ENCODE measurements at places on chromosomes 7 and 10.

DNA sequence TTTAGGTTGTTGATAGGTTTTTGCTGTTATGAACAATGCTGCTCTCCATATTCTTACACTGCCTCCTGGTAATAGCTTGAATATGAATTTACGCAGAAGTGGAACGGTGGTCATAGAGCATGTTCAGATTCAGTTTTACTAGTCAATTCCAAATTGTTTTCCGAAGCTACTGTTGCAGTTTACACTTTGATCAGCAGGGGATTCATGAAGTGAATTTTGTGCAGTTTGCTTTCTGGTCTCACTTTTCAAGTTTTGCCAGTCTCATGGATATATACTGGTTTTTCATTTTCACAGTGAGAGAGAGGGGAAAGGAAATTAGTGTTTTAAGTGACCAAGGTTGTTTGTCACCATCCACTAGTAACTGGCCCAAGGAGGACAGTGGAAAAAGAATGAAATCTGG lies 171.3 kb downstream of the PRKCQ start:
- DNase-seq: no peak

DNA sequence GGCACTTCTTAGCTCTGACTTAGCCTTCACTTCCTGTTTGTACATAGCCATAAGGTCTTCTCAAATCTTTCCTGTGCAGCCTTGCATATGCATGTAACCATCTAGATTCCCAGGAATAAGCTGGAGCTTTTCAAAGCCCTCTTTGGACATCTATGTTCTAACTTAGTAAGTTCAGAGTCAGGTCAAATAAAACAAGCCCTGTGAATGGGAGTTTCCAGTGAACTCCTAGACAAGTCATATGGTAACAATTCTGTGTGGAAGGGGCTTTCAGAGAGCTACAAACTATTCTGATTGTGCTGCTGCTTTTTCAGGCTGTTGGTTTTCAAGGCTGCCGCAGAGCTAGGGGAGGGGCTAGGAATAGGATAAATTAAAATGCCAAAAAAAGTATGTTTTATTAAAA lies 208.4 kb upstream of the AKR1E2 start:
- no peak for DNase-seq

GRCh38 chr7:139328375-139328774 lies 12.8 kb upstream of the FMC1 start:
- DNase-seq: no peak

GRCh38 chr10:62130948-62131347 lies 137.7 kb downstream of the RTKN2 start:
- no peak for DNase-seq

DNA sequence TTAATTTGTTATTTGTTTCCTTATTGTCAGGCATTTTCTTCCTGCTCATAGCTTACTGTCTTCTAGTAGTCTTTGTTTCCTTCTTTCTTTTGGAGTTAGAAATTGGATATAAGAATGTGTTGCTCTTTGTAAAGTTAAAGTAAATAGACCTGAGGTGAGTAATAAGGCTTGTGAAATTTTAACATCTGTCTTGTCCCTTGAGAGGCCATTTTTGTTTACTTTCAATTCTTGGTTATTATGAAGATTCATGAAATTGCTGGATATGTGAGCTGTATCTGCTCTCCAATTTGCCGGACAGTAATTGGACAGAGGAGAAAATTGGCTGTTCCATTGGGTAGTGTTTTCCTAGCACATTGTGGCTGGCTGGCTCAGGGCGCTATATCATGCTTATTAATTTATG lies 260.7 kb downstream of the EXOC4 start:
- DNase-seq: no peak
